ENCODE measurements at places on chromosomes 6 and 20.

- no peak for DNase-seq
These were observed 30.9 kb upstream of the NOTCH4 start for GRCh38 chr6:32254761-32255198.

DNA sequence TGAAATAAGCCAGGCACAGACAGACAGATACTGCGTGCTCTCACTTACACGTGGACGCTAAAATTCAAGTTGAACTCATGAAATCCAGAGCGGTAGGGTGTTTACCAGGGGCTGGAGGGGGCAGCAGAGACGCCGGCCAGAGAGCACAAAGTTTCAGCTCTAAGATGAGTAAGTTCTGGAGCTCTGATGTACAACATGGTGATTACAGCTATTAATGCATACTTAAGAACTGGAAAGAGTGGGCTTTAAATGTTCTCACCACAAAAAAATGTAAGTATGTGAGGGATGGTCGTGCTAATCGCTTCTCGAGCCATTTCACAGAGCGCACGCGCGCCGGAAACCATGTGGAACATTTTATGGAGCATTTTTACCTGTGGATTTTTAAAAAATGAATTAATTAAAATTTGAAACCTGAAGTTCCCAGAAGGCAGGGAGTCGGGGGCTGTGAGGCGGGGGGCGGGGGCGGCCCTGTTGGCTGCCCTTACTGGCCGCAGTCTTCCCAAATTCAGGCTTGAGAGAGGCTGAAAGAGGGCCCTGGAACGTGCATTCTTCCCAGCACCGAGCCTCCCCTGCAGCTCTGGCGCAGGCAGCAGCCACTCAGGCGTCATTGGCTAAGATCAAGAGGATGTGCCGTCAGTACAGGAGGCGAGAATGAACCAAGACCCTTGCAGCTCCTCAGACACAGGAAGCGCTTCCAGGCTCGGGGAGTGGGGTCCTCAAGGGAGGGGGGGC lies 8.5 kb upstream of the SLCO4A1 start:
- no peak for DNase-seq

- DNase-seq = no peak
These were observed 19.6 kb upstream of the ABT1 start for GRCh38 chr6:26576929-26577719.

- DNase-seq = no peak
These were observed 55.5 kb upstream of the CCDC167 start for GRCh38 chr6:37555040-37555781.

GRCh38 chr20:39326050-39326449 lies 363.9 kb downstream of the DHX35 start:
- no peak for DNase-seq

DNA sequence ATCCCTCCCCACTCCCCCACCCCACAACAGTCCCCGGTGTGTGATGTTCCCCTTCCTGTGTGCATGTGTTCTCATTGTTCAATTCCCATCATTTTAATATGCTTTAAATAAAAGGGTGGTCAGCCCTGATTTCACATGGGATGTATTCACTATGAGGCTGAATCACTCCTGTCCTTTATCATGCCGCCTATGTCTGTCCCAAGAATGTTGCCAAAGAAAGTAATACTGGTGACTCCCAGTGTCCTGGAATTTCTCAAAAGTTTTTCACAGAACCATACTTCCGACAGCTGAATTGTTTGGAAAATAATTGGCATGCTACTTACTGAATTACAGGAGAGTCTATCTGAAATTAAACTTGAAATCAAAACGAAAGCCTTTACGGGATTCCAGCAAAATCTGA lies 217.7 kb downstream of the HAO1 start:
- DNase-seq = no peak

- DNase-seq = no peak
These were observed 109.7 kb upstream of the FOXQ1 start for GRCh38 chr6:1202201-1202600.

DNA sequence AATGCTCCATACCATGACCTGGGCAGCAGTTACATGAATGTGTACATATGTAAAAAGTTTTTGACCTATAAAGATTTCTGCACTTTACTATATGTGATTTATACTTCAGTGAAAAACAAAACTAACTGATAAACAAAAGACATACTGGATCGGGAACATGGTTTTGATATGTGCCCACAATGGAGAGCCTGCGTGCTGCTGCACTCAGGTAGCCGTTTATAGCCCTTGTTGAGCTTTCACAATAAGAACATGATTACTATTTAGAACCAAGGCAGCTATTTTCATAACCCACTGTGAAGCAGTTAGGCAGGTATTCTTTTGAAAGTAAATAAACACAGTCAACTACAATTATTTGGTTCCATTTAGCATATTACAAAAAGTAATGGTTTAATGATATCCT lies 195.9 kb upstream of the RAB32 start:
- no peak for DNase-seq

GRCh38 chr6:168115748-168116437 lies 36.9 kb upstream of the FRMD1 start:
- DNase-seq = no peak

DNA sequence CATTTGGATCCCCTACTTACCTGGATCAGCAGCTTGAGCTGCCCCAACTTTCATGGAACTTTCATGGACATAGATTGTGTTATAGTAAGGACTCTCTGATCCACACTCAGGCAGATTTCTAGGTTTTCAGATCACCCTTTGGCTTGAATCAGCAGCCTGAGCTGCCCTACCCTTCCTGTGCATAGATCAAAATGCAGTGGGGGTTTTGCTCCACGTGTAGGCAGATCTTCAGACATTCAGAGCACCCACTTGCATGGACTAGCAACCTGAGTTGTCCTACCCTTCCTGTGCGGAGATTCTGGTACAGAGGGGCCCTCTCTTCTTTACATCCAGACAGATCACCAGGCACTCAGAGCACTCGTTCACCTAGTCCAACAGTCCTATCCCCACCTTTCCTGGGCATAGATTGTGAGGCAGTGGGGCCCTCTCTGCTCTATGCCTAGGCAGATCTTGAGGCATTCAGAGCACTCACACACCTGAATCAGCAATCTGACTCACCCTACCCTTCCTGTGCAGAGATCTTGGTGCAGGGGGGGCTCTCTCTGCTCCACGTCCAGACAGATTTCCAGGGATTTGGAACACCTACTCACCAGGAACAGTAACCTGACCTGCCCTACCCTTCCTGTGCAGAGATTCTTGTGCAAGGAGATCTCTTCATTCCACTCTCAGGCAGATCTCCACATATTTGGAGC lies 705.2 kb upstream of the NRSN1 start:
- no peak for DNase-seq

DNA sequence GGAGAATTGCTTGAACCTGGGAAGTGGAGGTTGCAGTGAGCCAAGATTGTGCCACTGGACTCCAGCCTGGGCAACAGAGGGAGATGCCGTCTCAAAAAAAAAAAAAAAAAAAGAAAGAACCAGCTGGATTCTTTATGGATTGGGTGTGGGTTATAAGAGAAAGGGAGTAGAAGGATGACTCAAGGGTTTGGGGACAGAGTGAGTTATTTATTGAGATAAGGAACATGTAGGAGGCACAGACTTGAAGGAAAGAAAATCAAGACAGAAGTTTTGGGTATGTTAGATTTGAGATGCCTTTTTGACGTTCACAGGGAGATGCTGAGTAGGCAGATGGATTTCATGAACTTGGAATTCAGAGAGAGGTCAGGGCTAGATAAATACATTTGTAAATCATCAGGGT lies 47.6 kb downstream of the KIZ start:
- no peak for DNase-seq
